ENCODE measurements at places on chromosomes 12 and 14.

DNA sequence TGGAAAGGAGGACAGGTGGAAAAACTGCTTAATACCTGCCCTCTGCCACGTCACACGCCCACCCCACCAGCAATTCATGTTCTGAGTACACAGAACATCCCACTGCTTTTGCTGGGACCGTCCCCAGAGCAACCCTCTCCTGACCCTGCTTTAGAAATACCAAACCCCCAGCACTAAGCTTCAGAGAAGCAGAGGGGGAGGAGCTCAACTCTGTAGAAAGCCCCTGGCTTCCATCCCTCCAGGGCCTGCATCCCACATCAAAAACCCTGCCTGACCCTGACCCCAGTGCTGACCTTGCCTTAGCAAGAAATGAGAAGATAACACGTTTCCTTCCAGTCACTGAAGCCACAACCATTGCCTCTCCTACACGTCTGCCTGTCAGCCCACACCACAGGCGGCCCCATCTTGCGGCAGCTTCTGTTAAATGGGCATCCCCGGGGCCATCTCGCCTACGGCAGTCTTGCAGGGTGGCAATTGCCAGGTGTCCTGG, 19.7 kb downstream of the VDR start:
- peak; percentile 32 for DNase-seq

GRCh38 chr12:74818412-74818811, 280.8 kb downstream of the ATXN7L3B start:
- no peak for DNase-seq

- peak; percentile 57 for DNase-seq
Observed at GRCh38 chr12:131608740-131609690, 101.9 kb upstream of the SFSWAP start.

DNA sequence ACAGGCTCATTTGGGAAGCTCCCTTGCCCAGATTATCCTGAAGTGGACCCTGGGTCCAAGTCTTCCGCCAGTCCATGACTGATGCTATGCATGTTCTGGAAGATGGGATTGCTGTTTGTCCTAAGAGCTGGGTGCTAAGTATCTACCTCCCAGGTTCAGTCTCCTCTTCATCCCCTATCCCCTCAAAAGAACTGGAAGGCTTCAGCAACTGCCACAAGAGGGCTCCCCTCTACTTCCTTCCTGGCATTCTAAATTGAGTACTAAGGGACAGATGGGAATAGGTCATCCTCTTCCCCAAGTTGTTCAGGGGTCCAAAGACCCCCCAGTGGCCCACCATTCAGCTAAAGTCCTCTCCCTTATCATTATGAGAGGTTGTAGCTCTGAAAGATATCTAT, 9.0 kb upstream of the FKBP11 start:
- DNase-seq, result peak; percentile 23

- DNase-seq, result no peak
Observed at GRCh38 chr14:105203701-105204100, 22.6 kb upstream of the NUDT14 start.

GRCh38 chr14:62084020-62084419, 321.8 kb downstream of the SNAPC1 start:
- DNase-seq, result no peak

GRCh38 chr14:24071836-24072430, 571 bp downstream of the CPNE6 start:
- no peak for DNase-seq

- no peak for DNase-seq
Observed at GRCh38 chr12:90653040-90653439, 301.9 kb downstream of the CCER1 start.

DNA sequence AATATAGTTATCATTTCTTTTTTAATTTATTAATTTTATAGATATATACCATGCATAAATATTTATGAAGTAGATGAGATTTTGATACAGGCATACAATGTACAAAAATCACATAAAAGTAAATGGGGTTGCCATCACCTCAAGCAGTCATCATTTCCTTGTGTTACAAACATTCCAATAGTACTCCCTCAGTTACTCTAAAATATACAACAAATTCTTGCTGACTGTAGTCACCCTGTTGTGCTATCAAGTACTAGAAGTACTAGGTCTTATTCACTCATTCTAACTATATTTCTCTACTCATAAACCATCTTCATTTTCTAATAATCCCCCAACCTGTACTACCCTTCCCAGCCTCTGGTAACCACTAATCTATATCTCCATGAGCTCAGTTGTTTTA, 432.6 kb upstream of the SYT1 start:
- no peak for DNase-seq

DNA sequence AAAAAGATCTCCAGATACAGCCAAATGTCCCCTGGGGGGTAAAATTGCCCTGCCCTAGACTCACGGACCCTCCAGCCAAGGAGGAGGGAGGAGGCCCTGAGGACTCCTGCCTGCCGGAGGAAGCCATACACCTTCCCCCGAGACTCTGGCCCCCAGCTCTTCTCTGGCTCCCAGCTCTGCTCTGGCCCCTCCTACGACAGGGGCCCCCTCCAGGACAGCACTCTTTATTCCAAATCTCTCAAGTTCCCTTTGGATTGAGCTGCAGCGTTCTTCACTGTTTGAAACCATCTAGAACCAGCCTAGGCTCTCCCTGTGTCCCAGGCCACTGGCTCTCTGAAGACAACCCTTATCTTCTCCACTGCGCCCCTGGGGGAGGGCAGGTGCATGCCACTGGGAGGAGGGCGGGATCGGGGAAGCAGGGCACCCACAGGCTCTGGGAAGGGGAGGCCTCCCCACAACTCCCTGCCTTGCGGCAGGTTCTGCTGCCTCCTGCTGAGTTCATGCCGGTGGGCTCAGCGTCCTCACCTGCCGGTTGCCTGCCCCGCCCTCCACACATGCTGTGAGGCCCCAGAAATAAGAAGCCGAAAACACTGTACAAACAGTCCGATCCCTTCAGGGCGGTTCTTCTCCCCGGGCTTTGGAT, 112.7 kb downstream of the DICER1 start:
- no peak for DNase-seq

Data from CD4-positive, alpha-beta T cell treated with Interleukin-4 for 4 hours (primary cell).